ENCODE measurements at places on chromosomes 6 and 20.

DNA sequence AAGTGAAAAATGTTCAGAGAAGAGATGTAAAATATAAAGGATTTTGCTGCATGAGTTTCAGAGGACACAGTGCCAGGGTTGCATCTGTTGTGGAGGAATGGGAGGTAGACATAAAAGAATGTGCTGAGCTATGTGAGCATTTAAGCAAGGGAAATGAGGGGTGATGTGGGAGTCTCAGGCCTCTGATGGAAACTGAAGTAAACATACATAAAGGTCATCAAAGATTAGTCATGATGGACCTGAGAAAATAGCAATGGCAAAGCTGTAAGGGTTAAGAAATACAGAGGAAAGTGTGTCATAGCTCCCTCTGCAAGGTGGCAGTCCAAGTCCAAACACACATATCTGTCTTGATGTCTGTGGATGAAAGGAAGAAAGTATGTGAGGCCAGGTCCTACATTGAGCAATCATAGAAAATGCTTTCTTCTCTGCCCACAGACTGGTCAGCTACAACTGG is 306.6 kb upstream of the ECI2 start:
- no peak for DNase-seq

- DNase-seq, result no peak
These were observed 1.0 kb upstream of the VSTM2L start for GRCh38 chr20:37901654-37902503.

DNA sequence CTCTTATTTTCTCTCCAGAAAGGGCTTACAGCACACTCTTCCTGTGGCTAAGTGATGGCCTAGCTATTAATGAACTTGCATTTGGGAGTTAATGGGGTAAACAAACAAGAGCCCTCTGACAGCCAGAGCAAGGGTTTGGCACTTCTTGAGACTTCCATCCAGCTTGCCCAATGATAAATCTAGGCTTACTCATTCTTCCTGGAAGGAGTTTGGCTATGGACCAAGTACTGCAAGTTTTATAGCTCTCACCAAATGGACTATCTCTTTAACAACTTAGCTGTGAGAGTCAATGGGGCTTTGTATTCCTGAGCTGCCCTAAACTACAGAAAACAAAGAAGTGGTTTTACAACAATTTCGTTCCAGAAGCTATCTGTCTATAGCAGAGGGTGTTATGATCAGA is 16.7 kb upstream of the PI3 start:
- no peak for DNase-seq

DNA sequence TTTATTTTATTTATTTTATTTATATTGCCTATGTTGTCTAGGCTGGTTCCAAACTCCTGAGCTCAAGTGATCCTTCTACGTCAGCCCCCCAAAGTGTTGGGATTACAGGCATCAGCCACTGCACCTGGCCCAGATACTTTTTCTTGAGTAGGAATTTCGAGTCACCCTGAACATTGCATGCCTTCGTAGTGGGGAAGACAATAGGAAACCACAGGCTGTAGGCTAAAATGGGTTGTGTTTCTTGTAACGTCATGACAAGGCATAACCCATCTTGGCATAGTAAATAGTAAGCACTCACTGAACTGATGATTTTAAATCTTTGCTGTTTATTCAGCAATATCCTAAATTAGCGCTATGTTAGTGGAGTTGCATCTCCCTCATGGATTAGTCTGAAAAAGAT is 34.9 kb downstream of the PTPN1 start:
- no peak for DNase-seq
